Lung microvascular endothelial cell (primary cell): ENCODE measurements at places on chromosomes 7 and 10. TPM values are rescaled to one million over a fixed set of nuclear protein-coding genes. Genes with fewer than 3 reads are reported as not detected.

GRCh38 chr10:96212911-96213310, 58.5 kb downstream of the BLNK start:
- no peak for DNase-seq

GRCh38 chr7:2566890-2567678, 8.3 kb downstream of the IQCE start:
- no peak for DNase-seq

Gene ARMC10
- 25.9 and 31.2 TPM in 2 replicates for total RNA-seq

Gene CLIP2
- total RNA-seq = 28.1 and 42.3 TPM in 2 replicates

GRCh38 chr7:125555916-125556315, 626.3 kb upstream of the POT1 start:
- no peak for DNase-seq

- no peak for DNase-seq
Observed at GRCh38 chr7:4249241-4249640, 432.9 kb upstream of the FOXK1 start.

GRCh38 chr7:44531421-44532380, 9.4 kb downstream of the NPC1L1 start:
- DNase-seq = no peak

Gene ZC3HAV1L
- 11.1 and 16.1 TPM in 2 replicates for total RNA-seq

Gene CYTH3
- total RNA-seq = 8.9 and 11.1 TPM in 2 replicates

Gene INMT
- total RNA-seq = under 0.01 TPM in 1 of 2 replicates, not detected in the other

DNA sequence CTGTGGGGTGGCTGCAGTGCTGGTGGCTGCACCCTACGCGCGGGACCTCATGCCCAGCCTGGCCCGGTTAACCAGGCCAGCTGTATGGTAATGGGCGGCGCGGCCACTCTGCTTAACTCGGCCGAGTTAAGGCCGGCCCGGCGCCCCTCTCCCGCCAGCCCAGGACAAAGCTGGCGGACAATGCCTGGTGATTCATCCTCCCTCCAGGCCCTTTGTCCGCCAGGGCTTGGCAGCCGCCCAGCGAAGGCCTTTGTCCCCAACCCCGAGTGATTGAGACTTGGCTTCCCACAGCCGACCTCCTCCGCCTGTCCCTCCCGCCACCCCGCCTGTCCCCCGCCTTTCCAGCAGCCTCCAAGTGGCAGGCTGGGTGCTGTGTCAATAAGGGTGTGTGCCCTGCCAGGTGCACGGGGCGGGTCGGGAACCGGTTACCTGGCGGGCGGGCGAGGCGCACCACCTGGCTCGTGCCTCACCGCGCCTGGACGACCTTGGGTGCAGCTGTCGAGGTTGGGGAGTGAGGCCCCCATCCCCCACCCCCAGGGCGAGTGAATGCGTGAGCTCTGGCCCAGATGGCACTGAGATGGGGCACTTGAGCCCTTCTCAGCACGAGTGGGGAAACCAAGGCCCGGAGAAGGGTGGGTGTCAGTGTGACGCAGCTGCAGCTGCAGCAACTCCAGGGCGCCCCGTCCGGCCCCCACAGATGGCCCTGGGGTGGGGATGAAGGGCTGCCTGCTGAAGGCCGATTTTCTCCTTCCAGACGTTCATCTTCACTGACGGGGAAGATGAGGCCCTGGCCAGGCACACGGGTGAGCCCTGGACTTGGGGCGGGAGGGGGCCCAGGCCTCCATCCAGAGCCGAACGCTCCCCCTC, 4.6 kb downstream of the LFNG start:
- peak; percentile 87 for DNase-seq

DNA sequence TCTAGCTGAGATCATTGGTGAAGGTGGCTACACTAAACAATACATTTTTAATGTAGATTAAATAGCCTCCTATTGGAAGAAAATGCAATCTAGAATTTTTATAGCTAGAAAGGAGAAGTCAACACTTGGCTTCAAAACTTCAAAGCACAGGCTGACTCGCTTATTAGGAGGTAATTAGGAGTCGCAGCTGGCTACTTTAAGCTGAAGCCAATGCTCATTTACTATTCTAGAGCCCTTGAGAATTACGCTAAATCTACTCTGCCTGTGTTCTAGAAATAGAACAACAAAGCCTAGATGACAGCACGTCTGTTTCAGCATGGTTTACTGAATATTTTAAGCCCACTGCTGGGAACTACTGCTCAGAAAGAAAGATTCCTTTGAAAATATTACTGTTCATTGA, 101.6 kb upstream of the EEPD1 start:
- DNase-seq = no peak

Gene CNPY1
- total RNA-seq = not detected in 2 replicates

Gene STAG3
- total RNA-seq = 0.20 and 0.22 TPM in 2 replicates

- no peak for DNase-seq
Observed at GRCh38 chr7:102186306-102186705, 100.4 kb upstream of the SH2B2 start.

- no peak for DNase-seq
Observed at GRCh38 chr7:99460651-99461050, 5.3 kb downstream of the ATP5MF start.

- no peak for DNase-seq
Observed at GRCh38 chr7:22696541-22697228, 30.3 kb upstream of the IL6 start.

DNA sequence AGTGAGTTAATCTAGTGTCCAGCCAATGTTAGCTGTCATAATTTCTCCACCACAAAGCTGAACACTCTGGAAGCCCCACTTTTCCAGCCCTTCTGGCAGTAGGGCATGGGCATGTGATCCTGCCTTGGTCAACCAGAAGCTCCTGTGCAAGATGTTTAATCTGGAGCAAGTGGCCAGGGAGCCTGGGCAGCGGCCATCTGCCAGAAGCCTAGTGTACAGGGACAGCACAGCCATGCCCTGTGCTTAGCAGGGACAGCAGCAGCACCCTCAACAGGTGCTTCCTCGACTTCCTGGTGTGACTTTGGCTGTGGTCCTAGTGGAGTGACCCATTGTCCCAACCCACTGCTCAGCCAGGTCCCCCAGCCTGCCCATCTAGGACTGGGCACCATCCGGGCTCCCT, 10.3 kb downstream of the RBP3 start:
- no peak for DNase-seq

DNA sequence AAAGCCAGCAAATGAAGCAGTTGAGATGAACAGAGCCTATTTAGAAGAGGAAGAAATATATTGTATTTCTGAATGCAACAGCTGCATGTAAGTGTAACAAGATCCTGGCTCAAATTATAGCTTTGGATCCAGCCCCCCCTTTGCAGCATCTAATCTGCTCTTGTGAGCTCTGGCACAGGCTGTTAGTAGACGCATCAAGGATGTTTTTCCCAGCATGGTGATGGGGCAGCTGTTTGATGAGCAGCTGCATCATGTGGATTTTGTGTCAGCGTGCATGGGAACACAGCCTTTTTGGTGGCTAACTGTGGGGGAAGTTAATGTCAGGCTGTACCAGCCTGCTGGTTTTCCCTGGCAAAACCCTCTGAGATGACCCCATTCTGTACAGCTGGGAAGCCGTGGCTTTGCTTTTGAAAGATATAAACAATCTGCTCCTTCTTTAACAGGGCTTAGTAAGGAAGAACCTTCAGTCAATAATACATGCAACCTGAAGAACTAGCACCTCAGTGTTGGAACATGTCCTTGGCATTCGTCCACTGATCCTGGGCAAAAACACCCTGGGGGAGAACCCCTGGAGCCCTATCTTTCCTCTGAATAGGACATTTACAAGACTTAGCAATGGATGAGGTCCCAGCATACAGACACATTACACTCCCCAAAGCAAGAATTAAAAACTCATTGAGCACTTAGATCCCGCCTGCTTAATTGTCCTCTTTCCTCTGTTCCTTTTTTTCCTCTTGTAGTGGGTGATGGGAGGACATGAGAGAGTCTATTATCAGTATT, 70.6 kb downstream of the NPS start:
- DNase-seq = no peak

DNA sequence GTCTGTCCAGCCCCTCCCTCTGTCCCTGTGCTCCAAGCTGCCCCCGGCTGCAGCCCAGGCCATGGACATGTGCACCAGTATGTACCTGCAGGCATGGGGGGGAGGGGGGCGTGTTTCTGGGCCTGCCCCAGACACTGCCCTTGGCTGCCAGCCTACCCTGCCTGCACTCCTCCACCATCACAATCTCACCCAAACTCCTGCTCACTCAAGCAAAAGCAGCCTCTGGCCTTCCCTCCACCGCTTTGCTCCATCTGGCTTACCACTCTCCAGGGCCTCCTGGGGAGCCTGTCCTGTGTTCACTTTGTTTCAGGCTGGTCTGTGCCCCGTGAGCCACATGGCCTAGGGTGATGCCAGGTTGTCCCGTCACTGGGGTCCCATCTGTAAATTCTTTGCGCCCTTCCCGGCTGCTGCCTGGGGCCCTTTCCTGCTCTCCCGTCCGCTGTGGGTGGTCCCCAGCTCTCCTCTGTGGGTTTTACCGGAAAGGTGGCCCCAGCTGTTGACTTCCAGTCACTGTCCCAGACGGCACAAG, 33.3 kb upstream of the PPIF start:
- no peak for DNase-seq

GRCh38 chr10:102642736-102643335, 1.4 kb upstream of the TRIM8 start:
- peak; percentile 79 for DNase-seq

GRCh38 chr10:5655121-5655520, 11.3 kb downstream of the ASB13 start:
- DNase-seq = no peak

GRCh38 chr10:98563811-98564210, 117.1 kb upstream of the HPS1 start:
- peak; percentile 59 for DNase-seq

DNA sequence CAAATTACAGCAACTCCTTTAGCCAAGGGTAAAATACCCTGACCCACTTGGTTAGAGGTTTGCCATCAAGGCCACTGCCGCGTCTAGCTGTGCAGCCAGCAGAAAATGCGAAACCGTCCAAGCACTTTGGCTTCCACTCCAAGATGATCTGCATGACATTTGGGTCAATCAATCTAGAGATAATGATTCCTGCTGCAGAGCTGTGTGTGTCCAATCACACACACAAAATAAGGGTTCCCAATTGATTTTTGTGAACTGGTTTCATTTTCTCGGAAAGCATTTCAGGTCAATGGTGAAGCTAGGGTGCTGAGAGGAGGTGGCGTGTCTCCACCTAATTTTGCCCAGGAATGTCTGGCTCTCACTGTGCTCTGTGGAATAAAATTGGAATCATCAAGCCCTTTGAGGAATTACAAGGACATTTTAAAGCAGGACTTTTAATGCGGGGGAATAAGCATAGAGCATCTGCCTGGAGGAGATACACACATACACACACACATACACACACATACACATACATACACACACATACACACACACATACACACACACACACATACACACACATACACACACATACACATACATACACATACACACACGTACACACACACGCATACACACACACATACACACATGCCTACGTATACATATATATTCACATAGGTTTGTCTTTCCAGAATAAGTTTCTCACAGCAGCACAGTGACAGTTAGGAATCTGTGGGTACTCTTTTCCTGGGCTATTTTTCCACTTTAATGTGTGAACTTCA, 59.5 kb downstream of the ACADSB start:
- DNase-seq = no peak

Gene ANKRD61
- 0.22 TPM in 1 of 2 replicates, not detected in the other for total RNA-seq

DNA sequence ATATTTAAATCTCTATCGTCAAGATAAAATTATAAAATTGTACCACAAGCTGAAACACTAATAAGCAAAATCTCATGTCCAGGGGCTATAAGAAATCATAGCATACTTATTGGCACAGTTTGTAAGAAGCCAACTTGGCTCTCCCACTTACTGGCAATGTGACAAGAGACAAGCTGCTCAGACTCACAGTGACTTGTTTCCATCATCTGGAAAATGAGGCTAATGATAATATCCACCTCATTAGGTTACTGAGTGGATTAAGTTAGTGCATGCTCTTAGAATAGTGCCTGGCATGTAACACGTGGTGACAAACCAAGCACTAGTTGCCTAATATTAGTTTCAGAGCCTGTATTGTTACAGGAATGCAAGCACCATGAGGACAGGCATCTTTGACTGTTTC, 234.4 kb downstream of the GLI3 start:
- DNase-seq = no peak

Gene ZNF438
- 2.4 and 2.6 TPM in 2 replicates for total RNA-seq

DNA sequence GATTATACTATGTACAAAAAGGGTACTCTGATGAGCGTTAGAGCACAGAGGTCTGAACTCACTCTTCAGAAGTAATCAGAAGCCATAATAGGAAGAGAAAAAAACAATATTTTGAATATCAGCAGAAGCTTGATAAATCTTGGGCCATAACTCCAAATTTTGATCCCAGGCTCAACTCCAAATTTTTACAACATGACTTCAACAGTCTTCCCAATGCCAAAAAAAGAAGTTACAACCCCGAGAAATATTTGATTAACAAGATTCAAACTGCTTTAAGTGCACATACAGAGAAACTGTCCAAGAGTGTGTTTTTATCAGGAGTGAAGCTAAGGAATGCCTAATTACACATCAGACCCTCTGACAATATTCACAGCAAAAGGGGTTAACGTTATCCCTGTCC, 7.5 kb downstream of the MPP7 start:
- no peak for DNase-seq

DNA sequence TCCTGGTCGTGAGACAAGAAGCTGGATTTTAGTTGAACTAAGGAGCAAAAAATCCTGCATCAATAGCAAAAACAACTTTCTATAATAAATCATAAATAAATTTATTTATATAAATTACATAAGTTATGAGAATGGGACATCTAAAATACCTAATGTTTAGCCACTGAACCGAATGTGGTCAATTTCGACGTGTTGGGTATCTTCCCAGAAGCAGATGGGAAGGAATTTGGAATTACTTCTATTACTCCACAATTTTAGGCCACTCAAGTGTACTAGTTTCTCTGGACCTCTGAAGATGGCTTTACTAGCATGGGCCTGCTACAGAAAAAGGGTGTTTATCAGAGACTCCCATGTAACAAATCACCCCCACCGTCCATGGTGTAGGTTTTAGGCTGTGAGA, 172.0 kb downstream of the PRPF18 start:
- no peak for DNase-seq

- no peak for DNase-seq
Observed at GRCh38 chr10:111498560-111498959, 421.7 kb downstream of the ADRA2A start.

GRCh38 chr7:133931053-133931452, 196.1 kb upstream of the LRGUK start:
- DNase-seq = no peak

- DNase-seq = no peak
Observed at GRCh38 chr10:116470768-116471415, 43.2 kb downstream of the PNLIPRP3 start.
